ENCODE measurements at places on chromosomes 1 and 21. TPM values are rescaled to one million over a fixed set of nuclear protein-coding genes. Genes with fewer than 3 reads are reported as not detected.

- DNase-seq: no peak
These were observed 238.5 kb downstream of the TTLL7 start for GRCh38 chr1:83760226-83761021.

DNA sequence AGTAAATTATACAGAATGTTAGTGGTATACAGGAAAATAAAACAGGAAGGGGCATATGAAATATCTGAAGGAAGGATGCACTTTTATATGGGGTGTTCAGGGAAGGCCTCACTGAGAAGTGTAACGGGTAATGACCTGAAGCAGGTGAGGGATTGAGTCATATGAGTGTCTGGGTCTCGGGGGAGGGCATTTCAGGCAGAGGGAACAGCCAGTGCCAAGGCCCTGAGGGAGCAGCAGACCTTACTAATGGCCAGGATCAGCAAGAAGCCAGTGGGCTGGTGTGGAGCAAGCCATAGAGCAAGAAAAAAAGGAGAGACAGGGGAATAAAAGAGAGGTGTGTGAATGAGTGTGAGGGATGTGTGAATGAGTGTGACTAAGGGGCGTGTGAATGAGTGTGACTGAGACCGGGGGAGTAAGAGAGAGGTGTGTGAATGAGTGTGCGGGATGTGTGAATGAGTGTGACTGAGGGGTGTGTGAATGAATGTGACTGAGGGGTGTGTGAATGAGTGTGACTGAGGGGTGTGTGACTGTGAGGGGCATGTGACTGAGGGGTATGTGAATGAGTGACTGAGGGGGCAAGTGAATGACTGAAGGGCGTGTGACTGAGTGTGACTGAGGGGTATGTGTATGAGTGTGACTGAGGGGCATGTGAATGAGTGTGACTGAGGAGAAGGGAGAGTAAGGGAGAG, 107.2 kb downstream of the GLIS1 start:
- no peak for DNase-seq

Gene BMP8B
- 0.15 TPM for total RNA-seq

DNA sequence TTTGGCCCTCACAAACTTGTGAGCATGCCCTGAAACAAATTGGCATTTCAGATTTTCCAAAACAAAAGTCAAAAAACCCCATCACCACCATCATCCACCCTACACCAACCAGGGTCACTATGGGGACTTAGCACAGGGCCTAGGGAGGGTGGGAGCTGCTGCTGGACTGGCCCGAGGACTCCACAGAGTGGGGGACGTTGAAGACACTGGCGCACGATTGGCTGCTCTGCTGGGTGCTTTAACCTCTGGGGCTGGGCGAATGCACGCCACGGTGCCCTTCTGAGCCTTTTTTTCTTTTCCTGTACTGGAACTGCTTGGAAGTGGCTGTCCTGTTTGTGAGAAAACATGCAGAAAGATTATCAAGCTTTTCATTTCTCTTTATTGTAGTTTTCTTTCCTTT, 92.8 kb downstream of the CD247 start:
- no peak for DNase-seq

Gene DR1
- total RNA-seq: 67.1 TPM

GRCh38 chr1:97270508-97271307, 549.1 kb downstream of the PTBP2 start:
- peak; percentile 46 for DNase-seq

GRCh38 chr1:99570486-99571089, 75.3 kb upstream of the PALMD start:
- DNase-seq: peak; percentile 82

GRCh38 chr1:167518331-167518700, at the start of gene CD247:
CD247 (minus strand) TSS chr1:167518529; CDS start chr1:167518465, 64 bp downstream.
- DNase-seq: no peak

- DNase-seq: no peak
These were observed 574.7 kb upstream of the ZP4 start for GRCh38 chr1:238465449-238465848.

DNA sequence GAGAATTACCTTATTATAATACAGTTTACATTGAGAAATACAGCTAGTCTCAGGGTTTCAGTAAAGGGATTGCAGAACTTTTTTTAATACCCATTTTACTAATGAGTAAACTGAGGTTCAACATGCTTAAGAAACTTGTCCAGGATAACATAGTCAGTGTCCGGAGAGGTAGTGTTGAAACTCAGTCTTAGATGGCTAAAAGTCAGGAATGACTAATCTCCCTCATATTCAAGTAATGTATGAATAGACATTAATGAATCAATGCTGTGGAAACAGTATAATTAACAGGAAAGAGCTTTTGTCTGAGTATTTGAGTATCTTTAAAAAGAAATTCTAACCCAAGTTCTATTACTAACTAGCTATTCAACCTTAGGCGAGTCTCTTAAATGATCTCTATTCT, 397.6 kb downstream of the PLA2G4A start:
- no peak for DNase-seq

Gene ANGPTL1
- not detected for total RNA-seq

DNA sequence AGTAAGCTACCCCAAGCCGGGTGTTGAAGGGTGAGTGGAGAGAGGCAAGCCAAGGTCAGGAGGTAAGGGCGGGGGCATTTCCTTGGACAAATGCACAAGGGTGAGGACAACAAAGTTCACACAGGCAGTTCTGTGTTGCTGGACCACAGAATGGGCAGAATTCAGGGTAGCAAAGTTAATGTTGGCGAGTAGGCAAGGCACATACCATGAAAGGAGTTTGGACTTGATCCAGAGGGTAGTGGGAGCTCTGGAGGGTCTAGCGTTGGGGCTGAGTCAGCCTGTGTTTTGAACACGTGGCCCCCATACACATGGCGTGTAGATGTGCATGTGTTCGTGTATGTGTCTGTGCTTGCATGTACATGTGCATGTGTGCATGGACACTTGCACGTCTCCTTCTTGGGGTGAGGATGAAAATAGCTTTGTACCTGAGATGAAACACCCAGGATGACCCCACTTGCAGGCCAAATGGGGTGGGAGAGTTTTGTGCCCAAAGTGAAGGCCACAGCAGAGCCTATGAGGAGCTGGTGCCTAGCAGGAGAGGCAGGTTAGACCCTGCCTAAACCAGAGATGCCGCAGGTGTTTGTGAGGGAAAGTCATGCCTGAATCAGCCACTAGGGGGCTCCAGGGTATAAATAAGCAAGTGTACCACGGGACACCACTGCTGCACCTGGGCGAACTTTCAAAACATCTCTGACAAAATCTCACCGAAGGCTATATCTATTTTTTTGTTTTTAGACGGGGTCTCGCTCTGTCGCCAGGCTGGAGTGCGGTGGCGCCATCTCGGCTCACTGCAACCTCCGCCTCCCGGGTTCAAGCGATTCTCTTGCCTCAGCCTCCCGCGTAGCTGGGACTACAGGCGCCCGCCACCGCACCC, 21.8 kb downstream of the SLC27A3 start:
- peak; percentile 68 for DNase-seq

Gene LCE3E
- total RNA-seq: not detected

DNA sequence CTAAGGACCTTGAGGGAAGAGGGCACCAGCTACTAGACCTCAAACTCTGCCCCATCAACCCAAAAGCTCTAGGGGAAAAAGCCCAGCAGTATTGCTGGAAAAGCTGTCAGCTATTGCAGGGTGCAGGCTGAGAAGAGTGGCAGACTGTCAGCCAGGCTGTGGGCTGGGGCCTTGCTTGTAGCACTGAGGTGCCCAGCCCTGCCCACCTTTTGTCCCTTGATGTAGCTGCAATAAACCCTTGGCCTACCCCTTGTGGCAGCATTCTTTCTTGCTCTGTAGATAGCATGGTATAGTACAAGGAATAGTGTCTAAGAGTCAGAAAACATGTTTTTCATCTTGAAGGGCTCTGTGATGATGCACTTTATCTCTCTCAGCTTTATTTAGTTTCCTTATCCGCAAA, 39.4 kb downstream of the CDC14A start:
- no peak for DNase-seq

Gene DISC1
- 5.8 TPM for total RNA-seq

DNA sequence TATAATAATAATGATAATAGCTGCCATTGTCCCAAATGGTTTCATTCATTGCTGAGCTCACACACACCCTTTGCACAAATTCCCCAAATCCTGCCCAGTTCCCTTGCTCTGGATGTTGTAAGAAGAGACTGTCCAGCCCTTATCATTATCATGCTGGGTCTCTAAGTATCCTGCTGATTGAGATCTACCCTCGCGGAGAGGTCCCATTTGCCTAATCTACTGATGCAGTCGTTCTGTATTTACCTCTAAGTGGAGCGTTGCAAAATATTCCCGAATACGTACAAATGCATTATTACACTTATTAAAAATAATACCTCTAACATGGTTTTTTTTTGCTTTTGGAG, 51.2 kb downstream of the TNFRSF8 start:
- no peak for DNase-seq

- peak; percentile 73 for DNase-seq
These were observed 897 bp downstream of the SLC25A24 start for GRCh38 chr1:108199201-108199691.

DNA sequence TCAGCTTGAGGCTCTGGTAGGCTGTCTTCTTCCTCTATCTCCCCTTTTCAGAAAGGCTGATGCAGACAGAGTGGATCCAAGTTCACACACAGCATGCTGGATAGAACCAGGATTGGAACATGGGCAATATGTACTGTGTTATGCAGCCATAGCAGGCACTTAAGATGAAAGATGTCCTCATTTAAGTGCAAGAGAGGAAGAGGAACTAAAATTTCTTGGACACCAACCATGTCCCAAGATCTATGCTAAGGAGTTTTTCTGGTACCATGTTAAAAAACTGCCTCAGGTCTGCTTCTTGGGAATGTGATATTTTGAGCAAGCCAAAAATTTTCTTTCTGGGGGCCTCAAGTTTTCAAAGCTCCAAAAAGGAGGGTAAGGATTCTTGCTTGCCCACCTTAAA, 1.2 kb downstream of the SDHB start:
- DNase-seq: no peak

Gene RIMKLA
- not detected for total RNA-seq

Gene CA6
- total RNA-seq: not detected

DNA sequence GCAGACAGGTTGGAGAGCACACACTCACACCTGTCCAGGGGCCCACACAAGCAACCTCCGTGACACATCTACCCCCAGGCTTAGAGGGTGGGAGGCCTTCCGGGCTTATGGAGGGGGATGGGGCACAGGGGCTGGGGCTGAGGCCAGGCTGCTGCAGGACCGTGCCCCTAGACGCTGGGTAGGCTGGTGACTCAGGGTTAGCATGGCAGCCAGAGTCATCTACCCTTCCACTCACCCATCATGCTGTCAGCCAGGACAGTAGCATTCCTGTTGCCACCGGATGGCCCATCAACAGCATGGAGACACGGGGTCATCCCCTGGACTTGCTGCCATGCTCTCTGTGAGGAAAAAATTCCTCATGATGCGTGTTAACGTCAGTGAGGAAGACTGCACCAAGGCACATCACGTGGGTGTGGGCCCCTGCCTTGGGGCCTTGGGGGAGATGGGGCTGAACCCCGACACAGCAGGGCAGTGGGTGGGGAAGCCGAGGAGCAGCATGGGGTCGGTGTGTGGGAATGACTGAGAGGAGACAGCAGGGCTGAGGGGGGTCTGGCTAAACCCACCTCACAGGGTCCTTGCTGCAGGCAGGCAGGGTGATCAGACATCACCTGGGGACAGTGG, 52.8 kb downstream of the WNT9A start:
- DNase-seq: peak; percentile 33

Gene POU3F1
- not detected for total RNA-seq

DNA sequence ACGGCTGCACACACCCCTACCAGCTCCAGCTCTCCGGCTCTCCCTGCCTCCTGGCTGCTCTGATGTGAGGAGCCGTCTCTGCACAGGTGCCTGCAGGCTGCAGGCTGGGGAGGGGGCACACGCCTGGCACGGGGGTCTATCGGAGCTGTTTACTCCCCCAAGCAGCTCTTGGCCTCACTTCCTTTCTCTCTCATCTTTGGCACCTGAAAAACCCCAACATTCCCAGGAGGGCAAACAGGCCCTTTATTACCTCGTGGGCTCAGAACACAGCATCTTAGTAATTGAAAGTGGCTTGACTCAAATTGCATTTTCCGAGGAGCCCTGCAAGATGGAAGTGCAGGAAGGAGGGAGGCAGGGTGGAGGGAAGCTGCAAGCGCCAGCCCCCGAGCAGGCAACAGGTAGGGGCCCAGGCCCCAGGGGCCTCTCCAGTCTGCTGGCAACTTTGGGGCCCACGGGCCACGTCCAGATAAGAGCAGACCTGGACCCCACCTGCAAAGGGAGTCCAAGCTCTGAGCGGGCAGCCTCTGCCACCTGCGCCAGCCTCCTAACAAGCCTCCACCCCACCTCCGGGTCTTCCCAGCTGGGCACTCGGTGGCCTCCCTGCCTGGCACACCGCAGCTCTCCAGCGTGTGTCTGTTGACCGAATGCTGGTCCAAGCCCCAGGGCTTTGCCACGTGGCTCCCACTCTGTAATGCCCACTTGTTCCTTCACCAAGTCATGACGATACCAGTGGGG, 263.6 kb upstream of the VAMP3 start:
- DNase-seq: no peak

GRCh38 chr1:69410457-69410850, 157.3 kb upstream of the LRRC7 start:
- DNase-seq: no peak

Gene PPP2R5A
- total RNA-seq: 23.1 TPM

Gene RPL11
- total RNA-seq: 1,213 TPM

DNA sequence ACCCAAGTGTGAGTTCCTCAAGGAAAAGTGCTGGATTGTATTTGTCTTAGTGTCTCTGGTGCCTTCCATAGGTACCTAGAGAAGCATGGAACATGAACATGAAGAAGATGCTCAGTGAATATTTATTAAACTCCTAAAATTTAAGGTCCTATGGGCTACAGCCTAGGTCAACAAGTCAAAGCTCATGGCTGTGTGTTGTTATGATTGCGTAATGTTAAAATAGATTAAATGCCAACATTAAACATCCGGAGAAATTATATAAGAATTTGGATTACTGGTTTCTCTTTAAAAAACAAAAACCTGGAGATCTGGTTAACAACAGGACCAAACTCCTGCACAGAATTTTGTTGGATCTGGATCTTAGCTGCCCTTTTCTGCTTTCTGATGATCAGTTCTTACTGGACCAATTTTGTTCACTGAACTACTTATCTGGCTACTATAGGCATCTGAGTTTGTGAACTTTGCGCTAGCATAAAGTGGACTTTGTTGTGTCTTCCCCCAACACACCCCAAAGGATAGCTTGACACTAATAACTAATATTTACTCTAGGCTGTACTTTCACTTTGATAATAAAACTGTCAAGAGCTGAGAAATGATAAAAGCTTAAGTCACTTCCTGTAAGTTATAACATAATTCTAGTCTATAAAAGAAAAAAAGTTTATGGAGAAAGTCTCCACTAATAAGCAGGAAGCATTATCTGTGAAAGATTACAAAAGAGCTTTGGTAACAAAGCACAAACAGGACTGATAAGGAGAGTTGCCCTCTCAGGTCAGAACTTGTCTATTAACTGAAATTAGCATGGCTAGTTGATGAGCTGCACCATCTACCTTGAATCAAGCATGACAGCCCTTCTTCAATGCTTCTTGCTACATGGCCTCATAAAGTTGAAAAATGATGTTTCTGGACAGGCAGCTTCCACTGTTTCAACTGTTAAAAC, 20.7 kb downstream of the F5 start:
- DNase-seq: no peak

GRCh38 chr1:204254031-204254661, 40.4 kb upstream of the GOLT1A start:
- peak; percentile 70 for DNase-seq

GRCh38 chr1:87053446-87053845, 139.0 kb downstream of the HS2ST1 start:
- DNase-seq: no peak

All from M059J (cell line).